ENCODE measurements at places on chromosomes 1 and 21. TPM values are rescaled to one million over a fixed set of nuclear protein-coding genes. Genes with fewer than 3 reads are reported as not detected.

TYW3 gene
- total RNA-seq, result 24.0 TPM

LCE1B gene
- not detected for total RNA-seq

PWP2 gene
- 35.6 TPM for total RNA-seq

SLC16A4 gene
- 16.6 TPM for total RNA-seq

FGR gene
- total RNA-seq, result not detected

OR2M3 gene
- total RNA-seq, result not detected

CA6 gene
- not detected for total RNA-seq

MTARC1 gene
- 2.6 TPM for total RNA-seq

CAMK1G gene
- total RNA-seq, result 8.4 TPM

CYP4Z1 gene
- total RNA-seq, result not detected

RUNX1 gene
- 24.4 TPM for total RNA-seq

NBPF6 gene
- total RNA-seq, result not detected

ATF6 gene
- total RNA-seq, result 23.9 TPM

KCNE2 gene
- total RNA-seq, result not detected

AMY1A gene
- not detected for total RNA-seq

RIMKLA gene
- total RNA-seq, result 0.12 TPM

BCAR3 gene
- total RNA-seq, result 53.7 TPM

TMEM269 gene
- total RNA-seq, result 0.12 TPM

IL12RB2 gene
- not detected for total RNA-seq

SELENOF gene
- 184 TPM for total RNA-seq

COL16A1 gene
- 50.2 TPM for total RNA-seq

FALEC gene
- total RNA-seq, result 0.25 TPM

CSF3R gene
- total RNA-seq, result 0.11 TPM

SEC16B gene
- 3.4 TPM for total RNA-seq

KIF26B gene
- 24.1 TPM for total RNA-seq

AKIRIN1 gene
- 36.9 TPM for total RNA-seq

ST6GALNAC3 gene
- 0.44 TPM for total RNA-seq

SERINC2 gene
- total RNA-seq, result 8.4 TPM

RAB3GAP2 gene
- total RNA-seq, result 52.7 TPM

CD53 gene
- not detected for total RNA-seq

IBA57 gene
- total RNA-seq, result 4.9 TPM

ARHGEF10L gene
- total RNA-seq, result 20.8 TPM

NTMT2 gene
- total RNA-seq, result not detected

PLPPR5 gene
- total RNA-seq, result 0.89 TPM

LCE1D gene
- total RNA-seq, result not detected

MAN1A2 gene
- 81.1 TPM for total RNA-seq

FCAMR gene
- not detected for total RNA-seq

SLAMF9 gene
- not detected for total RNA-seq

MX2 gene
- 0.87 TPM for total RNA-seq

KCND3 gene
- total RNA-seq, result 0.25 TPM

TADA1 gene
- total RNA-seq, result 13.9 TPM

ANKRD45 gene
- total RNA-seq, result 1.1 TPM

NTNG1 gene
- 19.0 TPM for total RNA-seq
